NCI-H748 treated with DMSO at 0.1 percent for 48 hours (cell line): ENCODE measurements at places on chromosomes 6 and 20.

- no peak for DNase-seq
Measured at GRCh38 chr6:139066080-139066479, 37.5 kb downstream of the ABRACL start.

- DNase-seq = no peak
Measured at GRCh38 chr6:145110109-145110508, 625.2 kb downstream of the EPM2A start.

DNA sequence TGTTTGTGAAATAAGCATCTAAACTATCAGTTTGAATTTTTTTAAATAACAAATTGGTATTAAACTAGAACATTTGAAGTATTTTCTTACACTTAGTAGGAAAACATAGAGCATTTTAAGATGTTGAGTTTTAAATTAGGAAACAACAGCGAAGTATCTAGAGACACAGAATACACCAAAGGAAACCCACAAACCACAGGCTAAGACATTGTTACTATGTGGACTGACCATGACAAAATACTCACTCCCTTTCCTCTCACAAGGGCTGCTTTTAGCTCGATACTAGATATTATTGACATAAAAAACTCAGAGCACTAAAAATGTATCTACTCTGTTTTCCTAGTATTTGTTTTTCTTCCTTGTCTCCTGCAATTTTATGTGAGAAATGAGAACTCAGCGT, 266.0 kb upstream of the CITED2 start:
- no peak for DNase-seq

DNA sequence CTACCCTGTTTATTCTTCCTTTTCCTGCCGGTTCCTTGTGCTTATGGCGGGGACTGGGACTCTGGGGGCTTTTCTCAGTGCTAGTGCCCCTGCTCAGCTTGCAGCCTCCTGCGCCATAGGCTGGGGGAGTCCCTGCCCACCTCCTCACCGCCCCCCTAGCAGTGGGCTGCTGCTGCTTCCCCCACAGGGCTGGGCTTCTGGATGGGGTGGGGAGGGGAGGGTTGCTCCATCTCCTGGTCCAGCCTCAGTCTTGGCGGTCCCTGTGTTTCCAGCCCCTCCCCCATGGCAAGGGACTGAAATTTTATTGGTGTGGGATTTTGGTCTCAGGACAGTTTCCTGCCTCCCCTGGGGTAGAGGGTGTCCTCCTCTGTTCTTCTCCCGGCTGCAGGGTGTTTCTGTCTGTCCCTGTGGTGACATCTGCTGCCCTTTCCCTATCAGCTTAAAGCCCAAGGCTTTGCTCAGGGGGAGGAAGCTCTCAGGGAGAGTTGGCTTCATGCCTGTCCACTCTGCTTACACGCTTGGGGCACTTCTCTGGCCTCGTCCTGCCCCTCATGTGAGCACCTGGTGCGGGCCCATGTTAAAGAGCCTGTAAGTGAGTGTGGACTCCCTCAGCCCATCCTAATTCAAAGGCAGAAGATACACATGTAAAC, 100.6 kb downstream of the HIVEP1 start:
- no peak for DNase-seq

DNA sequence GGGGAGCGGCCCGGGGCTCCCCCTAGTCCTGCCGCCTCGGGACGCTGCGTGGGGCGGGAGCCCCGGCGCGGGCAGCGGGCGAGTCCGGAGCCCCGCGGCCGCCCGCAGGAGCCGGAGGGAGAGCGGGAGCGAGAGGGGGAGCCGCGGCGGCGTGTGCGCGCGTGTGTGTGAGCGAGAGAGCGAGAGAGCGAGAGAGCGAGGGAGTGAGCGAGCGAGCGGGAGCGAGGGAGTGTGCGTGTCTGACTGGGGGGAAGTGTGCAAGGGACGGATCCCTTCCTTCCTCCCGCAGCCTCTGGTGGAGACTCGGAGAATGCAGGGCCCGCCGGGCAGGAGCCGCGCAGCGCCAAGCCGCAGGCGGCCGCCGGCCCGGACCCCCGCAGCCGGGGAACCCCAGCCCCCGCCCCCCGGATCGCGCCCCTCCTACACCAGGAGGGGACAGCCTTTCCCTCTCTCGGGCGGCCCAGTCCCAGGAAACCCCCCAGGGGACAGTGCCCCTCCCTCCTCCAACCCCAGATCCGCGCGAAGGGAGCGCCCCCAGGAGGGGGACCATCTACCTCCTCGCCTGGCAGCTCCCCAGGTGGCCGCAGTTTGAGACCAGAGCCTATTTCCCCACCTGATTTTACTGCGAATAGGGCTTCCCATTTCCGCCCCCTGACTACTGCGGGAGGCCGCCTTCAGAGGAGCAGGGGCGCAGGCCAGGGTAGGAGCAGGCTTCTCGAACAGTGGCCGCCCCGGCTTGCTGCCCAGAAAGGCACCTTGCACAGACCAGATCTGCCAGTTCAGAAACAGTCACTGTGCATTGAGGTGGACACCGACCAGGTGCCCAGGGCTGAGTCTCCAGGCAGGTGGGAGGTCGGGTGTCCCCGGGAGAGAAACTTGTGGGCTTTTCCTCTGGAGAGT, at the start of gene CDH22:
TSS of gene CDH22 (minus strand) at position 241 of the 900 bp plus-strand sequence. CDS start 57,204 bp downstream, outside the sequence.
- peak; percentile 1 for DNase-seq

- DNase-seq = no peak
Measured at GRCh38 chr20:12098421-12098820, 180.7 kb downstream of the BTBD3 start.

- DNase-seq = no peak
Measured at GRCh38 chr20:51089272-51089781, 66.4 kb upstream of the KCNG1 start.

DNA sequence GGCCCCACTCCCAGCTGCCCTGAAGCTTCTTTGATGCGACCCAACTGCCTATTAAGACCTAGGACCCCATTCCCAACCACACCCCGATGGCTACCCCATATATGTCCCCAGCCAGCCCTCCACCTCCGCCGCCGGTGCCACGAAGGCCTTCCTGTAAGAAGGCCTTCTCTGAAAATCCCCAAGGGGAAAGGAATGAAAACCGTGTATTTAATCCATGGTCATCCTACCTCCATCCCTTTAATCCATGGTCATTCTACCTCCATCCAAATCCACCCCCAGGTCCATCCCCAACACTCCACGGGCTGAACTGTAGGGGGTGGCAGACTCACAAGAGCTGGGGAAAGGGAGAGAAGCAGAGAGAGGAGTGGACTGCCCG, 545 bp upstream of the VSX1 start:
- no peak for DNase-seq

DNA sequence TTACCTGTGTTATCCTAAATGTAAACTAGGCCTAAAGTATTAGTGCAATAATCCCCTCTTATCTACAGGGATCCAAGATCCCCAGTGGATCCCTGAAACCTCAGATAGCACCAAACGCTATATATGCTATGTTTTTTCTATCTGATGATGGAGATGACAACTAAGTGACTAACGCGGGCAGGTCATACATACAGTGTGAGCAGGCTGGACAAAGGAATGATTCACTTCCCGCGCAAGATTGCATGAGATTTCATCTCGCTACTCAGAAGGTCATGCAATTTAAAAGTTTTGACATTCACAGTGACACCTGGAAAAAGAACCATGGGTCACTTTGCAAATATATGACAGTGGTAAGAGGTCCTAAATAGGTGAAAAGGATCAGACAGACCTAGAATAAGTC, 875.9 kb downstream of the HACE1 start:
- DNase-seq = no peak

GRCh38 chr6:40349123-40349900, 237.9 kb downstream of the LRFN2 start:
- DNase-seq = no peak

- no peak for DNase-seq
Measured at GRCh38 chr6:163306000-163306399, 108.5 kb upstream of the QKI start.

DNA sequence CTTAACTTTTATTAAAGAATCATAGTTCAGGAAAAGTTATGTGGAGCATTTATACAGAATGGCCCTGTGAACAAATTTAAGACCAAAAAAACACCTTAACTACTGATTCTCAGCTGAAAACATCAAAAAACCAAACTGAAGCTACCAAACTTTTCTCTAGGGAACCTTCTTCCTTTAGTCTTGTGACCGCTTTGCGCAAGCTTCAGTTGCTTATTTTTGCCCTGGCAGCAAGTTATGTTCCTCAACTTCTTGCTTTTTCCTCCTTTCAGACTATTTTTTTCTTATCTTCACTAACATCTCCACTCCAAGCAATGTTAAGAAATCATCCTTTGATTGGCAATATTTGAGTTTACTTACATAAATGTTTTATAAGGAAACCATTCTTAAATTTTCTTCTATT, 100.1 kb downstream of the MYB start:
- DNase-seq = no peak

DNA sequence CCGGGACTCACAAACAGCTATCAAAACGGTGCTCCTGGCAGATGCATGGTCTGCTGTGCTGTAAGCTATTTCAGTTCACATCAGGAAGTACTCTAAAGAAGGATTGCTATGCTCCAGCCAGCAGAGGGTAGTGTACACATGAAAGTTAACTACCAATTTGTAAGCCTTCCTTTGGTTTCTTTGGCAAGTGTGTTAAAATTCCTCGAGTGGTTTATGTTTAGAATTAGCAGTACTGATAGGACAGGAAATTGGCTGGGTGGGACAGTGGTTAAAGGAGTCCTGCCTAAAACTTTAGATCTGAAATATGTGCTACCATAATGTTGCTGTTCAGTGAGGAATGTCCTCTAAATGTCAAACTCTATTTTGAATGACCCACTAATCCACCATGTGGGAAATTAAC, 47.4 kb downstream of the TRMT11 start:
- no peak for DNase-seq

DNA sequence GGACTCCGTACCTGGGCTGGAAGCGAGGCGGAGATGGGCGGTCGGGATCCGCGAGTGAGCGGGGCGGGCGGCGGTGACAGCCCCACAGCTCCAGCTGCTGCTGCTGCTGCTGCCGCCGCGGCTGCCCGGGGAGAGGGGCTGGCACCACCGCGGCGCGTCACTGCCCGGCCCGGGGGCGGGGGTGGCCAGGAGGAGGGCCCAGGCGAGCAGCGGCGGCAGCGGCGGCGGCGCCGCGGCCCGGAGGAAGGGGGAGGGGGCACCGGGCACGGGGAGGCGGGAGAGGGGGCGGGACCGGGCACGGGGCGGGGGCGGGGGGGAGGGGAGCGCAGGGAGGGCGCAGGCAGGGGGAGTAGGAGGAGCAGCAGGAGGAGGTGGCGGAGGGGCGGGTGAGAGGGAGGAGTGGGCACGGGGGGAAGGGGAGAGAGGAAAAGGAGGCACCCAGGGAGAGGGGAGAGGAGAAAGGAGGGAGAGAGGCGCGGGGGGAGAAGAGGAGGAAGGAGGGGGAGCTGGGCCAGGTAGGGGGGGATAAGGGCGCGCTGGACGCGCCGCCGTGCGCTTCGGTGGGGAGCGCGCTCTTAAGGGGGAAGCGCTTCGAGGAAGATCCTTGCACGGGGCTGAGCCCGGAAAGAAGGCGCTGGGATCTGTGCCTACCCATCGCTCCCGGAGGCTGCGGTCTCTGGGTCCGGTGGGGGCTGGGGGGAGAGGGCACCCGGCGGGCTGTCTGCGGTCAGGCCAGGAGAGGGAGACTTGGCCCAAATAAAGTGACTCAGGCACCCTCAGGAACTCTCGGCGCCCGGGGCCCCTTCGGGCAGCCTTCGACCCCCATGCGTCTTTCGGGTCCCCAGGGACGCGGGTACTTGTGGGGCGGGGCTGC, 101.5 kb downstream of the NOL4L start:
- DNase-seq = peak; percentile 75

GRCh38 chr20:52200870-52201269, 9.3 kb upstream of the ZFP64 start:
- no peak for DNase-seq

- peak; percentile 96 for DNase-seq
Measured at GRCh38 chr6:24009319-24009718, 116.7 kb upstream of the NRSN1 start.

GRCh38 chr6:155454471-155454870, 1.2 kb downstream of the NOX3 start:
- DNase-seq = no peak

- no peak for DNase-seq
Measured at GRCh38 chr20:60453388-60454246, 495.4 kb downstream of the CDH26 start.

- DNase-seq = peak; percentile 43
Measured at GRCh38 chr6:44297063-44298038, 15.8 kb downstream of the AARS2 start.

DNA sequence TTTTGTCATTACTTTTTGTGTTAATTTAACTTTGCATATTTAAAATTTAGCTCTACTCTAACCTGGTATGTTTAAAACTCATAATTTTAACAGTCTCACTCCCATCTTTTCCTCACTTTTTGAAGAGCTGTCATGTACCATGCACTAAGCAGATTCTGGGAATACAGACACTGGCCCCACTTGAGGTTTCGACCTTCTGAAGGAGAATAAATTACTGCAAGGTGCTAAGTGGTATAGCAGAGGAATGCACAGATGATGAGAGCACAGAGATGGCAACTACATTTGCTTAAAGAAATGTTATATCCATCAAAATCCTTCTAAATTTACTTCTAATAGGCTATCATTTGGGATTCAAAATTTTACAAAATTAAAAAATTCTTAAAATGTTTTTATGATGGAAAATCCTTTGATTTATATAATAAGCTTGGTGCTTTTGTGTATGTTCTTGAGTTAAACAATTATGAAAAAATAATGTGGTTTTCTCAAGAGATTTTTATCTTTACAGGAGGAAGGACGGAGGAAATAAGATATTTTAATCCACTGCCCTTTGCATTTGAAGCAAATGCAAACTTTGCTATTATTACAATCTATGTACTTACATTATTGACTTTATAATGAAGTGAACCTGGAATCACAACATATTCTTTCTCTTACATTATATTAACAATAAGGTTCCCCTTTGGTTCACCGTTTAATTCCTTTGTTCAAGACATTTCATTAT, 79.3 kb downstream of the AHI1 start:
- DNase-seq = no peak

- no peak for DNase-seq
Measured at GRCh38 chr20:33023439-33024242, 7.8 kb upstream of the BPIFB6 start.

- no peak for DNase-seq
Measured at GRCh38 chr6:166615059-166615770, 11.8 kb downstream of the RPS6KA2 start.

GRCh38 chr20:13119583-13119982, 101.5 kb upstream of the ISM1 start:
- peak; percentile 88 for DNase-seq

DNA sequence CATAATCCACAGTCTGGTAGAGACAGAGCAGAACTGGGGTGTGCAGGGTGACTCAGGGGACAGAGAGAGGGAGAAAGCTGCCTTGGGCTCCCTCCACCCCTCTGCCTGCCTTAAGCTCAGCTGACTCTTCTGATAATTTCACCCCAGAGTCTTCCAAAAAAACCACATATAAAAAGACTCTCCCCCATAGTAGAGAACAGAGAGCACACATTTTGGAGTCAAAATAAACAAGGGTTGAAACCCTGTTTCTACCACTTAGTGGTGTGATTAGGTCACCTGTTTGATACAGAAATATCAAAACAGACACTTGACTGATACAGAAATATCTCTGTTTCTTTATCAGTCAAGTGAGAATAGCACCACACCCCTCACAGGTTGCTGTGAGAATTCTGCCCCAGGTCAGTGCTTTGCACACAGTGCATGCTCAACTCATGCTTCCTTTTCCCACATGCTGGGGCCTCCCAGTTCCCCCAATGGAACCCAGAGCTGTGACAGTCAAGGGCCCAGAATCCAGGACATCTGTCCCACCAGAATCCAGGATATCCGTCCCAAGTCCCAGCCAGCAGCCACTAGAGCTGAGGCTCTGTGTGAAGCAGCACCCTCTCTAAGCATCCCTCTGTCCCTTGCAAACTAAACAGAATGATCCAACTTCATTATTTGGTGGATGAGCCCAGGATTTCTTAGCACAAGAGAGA, 1.2 kb downstream of the TREML2 start:
- DNase-seq = no peak

- DNase-seq = no peak
Measured at GRCh38 chr6:16799279-16800193, 38.3 kb upstream of the ATXN1 start.

- DNase-seq = no peak
Measured at GRCh38 chr6:131682442-131682841, 18.8 kb downstream of the OR2A4 start.
